NCI-H748 treated with DMSO at 0.1 percent for 48 hours (cell line): ENCODE measurements at places on chromosomes 1 and 21.

- DNase-seq = peak; percentile 31
Measured at GRCh38 chr1:224922404-224923164, 6.9 kb upstream of the DNAH14 start.

DNA sequence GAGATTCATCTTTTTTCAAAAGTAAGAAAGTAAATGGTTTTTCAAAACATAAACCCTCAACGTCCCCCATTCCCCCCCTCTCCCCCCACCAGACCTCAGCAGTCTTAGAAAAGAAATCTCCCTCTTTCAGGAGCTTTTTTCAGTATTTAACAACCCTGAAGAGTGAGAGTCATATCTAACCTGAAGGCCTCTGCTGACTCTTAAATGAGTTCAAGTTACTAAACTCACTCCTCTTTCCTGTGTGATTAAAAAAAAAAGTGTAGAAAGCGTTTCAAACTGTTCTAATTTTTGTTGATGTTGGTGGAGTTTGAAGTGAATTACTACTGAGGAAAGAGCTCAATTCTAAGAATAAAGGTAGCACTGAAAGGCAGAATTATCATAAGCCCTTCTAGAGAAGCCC, 93.7 kb downstream of the VAV3 start:
- no peak for DNase-seq

DNA sequence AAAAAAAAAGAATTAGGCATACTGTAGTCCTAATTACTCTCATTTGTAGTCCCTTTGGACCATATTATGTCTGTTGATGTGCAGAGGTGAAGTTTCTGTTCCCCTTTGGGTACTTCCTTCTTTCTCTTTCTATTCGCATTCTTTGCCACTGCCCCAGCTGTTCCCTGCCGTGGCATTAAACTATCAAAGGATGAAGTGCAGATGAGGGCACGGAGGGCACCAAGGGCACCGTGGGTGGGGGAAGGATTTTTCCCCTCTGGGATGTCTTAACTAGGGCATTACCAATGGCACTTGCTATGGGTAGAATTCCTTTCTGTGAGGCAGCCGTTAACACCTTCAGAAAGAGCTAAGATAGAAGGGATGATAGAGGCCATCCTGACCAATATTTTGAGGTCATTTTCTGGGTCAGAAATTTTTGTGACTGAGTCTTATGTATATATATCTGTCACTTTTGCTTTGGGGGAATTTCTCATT, 4.9 kb upstream of the MAPKAPK2 start:
- no peak for DNase-seq

GRCh38 chr1:147515045-147515869, 26.0 kb upstream of the BCL9 start:
- DNase-seq = peak; percentile 11

DNA sequence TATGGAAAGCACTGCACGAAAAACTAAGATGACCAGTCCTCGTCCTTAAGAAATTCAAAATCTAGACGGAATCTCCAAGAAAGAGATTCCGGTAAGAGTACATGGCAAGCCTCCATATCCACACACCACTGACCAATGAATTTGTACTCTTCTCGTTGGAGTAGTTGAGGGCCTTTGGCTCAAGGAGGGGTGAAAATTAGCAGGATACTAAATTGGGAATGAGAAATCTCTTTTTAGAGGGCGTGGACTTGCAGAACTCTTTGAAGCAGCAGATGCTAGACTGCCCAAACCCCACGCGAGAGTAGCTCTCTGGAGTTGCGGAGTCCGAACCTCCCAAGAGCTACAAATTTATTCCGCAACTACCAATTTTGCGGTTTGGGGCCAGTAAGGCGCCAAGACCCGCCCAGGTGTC, 872 bp upstream of the PPP2R5A start:
- DNase-seq = peak; percentile 32

DNA sequence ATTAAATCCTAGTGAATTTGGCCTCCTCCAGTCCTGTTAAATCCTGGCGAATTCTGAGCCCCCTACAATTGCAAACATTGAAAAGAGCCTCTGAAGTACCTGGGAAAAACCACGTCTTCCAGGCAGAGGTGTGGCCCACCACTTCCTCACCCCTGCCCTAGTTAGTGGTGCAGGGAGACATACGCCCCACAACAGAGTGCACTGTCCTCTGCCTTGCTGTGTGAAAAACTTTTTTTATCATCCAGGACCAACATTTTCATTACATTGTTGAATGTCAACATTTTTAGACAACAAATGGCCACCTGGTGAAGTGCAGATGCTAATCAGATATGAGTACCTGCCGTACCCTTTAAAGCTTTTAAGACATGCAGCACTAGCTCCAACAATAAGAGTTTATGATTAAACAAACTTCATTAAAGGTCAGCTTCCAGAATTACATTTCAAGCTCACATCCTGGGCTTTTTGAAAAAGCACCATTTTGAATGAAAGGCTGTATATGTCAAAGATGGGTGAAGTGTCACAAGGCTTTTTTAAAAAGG, 13.6 kb upstream of the TMPRSS2 start:
- DNase-seq = no peak

GRCh38 chr1:14255711-14256110, 342.8 kb upstream of the KAZN start:
- no peak for DNase-seq

DNA sequence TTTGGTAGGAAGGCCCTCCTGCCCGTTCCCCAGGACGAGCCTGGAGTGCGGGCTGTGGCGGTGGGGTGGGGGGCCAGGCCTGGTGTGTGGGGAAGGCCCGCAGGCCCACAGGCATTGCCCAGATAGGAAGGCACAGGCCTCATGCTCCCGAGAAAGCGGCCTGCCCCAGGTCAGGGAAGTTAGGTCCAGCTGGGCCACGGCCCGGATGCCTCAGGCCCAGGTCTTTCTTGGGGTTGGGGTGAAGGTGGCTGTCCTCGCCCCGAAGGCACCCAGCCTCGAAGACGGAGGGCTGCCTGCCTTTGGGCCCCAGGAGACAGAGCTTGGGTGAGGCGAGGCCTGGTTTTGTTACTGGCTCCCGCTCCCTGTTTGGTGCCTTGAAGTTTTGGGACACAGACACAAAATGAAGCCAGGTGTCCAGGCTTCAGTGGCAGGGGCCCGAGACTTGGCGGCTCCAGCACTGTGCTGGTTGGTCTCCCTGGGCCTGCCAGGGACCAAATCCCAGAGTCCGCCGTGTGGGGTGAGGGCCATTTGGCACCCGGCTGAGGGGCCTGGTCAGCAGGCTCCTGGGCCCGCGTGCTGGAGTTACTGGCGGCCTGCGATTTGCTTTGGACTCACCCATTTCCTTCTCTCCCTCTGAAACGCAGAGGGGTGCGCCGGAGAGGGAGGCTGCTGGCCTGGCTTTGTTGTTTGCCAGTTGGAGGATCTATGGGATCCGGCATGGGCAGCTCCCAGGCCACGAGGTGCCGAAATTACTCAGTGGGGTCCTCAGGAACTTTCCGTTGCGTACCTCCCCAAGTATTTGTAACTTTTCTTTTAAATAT, 2.0 kb downstream of the SKI start:
- no peak for DNase-seq

DNA sequence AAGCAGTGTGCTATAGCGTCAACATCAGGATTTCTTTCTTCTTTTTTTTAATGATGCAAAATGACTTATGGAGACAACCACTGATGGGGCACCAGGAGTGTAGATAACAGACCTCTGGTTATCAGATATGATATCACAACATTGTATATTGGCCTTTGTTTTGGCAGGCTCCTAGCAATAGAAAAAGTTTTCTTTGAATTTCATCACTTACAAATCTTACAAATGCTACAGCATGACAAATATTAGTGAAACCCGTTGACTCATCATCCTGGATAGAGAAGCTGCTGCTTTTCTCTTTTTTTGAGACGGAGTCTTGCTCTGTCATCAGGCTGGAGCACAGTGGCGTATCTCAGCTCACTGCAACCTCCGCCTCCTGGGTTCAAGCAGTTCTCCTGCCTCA, 92.9 kb downstream of the LTN1 start:
- DNase-seq = no peak

- DNase-seq = no peak
Measured at GRCh38 chr1:154334079-154335024, 9.0 kb downstream of the ATP8B2 start.

DNA sequence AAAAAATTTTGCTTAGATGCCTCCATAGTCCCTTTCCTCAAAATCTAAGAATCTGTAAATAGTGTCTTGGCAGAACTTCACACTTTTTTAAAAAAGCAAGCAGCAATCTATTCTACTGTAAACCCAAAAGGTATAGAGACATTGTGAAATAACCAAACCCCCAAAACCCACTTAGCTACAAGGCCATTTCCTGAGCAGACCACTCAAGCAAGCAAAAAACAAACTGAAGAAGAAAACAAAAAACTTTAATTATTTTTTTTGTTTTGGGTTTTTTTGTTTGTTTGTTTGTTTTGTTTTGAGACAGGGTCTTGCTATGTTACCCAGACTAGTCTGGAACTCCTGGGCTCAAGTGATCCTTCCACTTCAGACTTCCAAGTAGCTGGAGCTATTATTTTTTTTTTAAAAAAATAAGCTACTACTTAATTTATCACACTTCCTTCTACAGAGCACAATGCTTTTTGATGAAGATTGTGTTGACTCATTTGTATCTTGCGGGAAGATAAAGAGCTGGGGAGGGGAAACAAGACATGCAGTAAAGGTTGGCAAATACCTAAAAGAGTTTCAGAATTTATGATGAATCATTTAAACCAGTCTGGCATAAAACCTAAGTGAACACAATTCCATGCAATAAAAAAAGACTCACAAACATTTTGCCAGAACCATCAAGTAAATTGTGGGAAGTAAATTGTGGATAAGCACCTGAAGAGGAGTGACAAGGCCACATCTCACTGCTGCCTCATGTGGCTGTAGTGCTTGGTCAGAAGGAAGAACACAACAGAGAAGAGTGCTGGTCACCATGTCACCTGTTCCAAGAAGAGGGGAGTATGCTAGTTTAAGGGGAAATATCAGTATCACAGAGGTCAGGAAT, 2.7 kb upstream of the PTPN22 start:
- DNase-seq = no peak

DNA sequence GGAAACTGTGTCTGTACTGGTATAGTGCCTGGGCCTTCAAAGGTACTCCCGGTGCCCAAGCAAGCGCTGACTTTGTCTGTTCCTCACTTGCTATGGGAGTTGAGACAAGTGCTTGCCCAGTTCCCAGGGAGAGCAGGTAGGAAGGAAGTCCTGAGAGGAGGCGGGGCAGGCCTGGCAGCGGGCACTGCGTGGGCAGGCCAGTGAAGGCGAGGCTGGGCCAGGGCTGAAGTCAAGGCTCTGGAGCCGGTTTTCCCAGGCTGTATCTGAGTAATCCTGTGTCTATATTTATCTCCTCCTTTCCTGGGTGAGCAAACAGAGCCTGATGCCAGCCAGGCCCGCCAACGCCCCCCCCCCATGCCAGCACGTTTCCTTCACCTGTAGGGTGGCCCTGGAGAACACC, 15.9 kb upstream of the EDN2 start:
- DNase-seq = no peak
